ENCODE measurements at places on chromosomes 13 and 19.

GRCh38 chr19:18514800-18515682 is 6.8 kb downstream of the ELL start:
- DNase-seq, result no peak

DNA sequence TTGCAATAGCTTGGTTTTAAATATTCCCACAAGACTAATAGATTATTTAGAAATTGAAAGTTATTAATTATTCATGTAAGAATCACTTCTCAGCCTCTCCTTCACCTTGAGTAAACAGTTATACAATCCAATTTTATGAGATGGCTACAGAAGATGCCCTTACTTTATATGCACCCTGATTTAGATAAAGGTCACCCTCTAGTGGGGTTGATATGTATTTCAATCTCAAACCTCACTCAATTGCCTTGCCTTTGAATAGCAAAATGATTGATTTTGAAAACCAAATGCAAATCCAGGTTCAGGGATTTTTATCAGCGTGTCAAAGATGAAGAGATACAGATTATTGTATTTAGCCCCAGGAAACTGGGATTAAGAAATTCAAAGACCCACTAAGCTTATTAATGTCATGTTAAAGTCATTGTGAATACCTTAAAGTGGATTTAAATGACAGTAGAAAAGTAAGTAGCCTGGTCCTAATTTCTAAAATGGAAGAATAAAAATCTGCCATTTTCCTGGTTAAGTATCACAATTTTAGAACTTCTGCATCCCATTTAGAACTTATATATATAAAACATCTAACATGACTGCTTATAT is 305.1 kb downstream of the ITGBL1 start:
- peak; percentile 61 for DNase-seq

DNA sequence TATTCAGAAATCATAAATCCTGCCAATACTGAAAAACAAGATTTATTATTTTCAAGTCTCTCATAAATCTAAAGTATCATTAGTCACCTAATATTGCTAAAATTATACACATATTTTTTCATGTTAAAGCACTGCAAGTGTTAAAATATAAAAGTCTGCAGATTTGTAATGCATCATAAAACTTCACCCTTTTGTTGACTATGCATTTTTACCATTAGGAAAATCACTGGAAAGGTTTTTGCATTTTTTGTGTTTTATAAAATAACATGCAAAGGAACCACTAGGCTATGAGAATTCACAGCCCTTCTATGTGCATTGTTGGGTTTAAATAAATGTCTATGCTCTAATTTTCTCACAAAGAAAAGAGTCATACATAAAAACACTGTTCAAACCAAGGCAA is 407.3 kb downstream of the DACH1 start:
- no peak for DNase-seq

- no peak for DNase-seq
Observed at GRCh38 chr13:58025821-58026220, 394.3 kb downstream of the PCDH17 start.

GRCh38 chr19:6272913-6273600 is 6.7 kb downstream of the MLLT1 start:
- no peak for DNase-seq

DNA sequence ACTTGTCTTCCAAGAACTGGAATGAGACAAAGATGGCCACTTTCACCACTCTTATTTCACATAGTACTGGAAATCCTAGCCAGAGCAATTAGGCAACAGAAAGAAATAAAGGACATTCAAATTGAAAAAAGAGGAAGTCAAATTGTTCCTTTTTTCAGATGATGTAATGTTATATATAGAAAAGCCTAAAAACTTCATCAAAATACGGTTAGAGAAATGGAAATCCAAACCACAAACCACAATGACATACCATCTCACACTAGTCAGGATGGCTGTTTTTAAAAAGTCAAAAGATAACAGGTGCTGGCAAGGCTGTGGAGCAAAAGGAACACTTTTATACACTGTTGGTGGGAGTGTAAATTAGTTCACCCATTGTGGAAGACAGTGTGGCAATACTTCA is 113.3 kb upstream of the SPRY2 start:
- DNase-seq, result peak; percentile 86

DNA sequence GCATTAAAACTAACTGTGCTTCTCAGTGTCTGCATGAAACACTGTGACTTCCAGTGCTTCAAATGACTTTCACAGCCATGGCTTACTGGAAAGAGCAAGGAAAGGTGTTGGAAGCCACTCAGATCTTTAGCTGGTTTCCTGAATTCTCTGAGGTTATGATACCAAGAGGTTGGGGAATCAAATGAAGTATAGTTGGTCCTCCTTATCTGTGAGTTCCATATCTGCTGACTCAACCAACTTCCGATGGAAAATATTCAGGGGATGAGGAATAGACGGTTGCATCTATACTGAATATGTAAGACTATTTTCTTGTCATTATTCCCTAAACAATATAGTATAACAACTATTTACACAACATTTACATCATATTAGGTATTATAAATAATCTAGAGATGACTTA is 32.4 kb downstream of the EPSTI1 start:
- no peak for DNase-seq

GRCh38 chr13:98721825-98722510 is 30.5 kb downstream of the SLC15A1 start:
- no peak for DNase-seq

Data from hematopoietic multipotent progenitor cell treated with erythropoietin and hydrocortisone succinate and interleukin-3 and kit ligand, for 6 days (in vitro differentiated cells).